Pancreas (tissue), 10 donors: ENCODE measurements at places on chromosomes 13 and 19. TPM values are rescaled to one million over a fixed set of nuclear protein-coding genes. Genes with fewer than 3 reads are reported as not detected.
A peak's percentile ranks its signal among the peaks of the same experiment; 100 is the strongest.

- no peak for DNase-seq
Observed at GRCh38 chr13:42728507-42729180, 52.7 kb upstream of the FAM216B start.

DNA sequence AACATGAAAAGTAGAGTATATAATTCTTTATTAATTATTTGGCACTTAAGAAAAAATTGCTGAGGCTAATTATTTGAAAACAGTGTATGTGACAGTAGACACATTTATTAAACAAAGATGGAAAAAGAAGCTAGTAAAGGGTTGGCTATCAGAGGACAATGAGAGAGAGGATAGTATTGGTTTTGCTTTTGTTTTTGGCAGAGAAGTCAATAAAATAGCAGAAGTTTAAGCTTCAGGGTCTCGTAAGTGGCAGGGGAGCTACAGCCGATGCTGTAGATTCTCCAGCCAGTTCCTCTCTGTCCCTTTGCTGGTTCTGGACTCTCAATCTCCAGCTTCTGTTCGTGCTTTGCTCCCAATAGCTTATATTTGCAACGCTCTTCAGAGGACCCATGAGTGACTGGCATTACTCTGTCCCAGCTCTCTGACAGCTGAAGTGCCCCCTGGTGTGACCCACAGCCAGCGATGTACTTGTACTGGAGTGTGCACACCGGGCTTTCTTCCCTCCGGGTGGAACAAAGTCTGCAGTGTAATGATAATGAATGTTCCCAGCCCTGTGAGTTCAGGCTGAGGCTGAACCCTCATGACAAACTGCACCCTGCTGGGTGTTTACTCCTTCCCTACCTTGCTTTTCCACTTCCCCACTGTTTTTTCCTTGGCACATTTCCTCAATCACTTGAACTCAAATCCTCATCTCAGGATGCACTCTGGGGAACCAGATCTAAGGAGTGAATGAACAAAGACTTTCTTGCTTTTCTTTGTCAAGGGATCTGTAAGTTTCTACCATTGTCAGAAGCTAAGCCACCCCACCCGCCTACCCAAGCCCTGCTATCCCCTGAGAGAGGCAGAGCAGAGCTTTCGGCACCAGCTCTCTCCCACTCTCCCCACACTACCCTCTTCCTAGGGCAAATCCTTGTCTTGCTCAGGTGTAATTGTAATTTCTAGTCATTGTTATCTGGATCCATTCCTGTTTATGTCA, 254.8 kb downstream of the LHFPL6 start:
- DNase-seq: no peak

GRCh38 chr13:20349564-20350381, 117.7 kb upstream of the GJB6 start:
- DNase-seq: no peak

GRCh38 chr13:50629966-50630365, 213.5 kb downstream of the DLEU7 start:
- DNase-seq: no peak

DNA sequence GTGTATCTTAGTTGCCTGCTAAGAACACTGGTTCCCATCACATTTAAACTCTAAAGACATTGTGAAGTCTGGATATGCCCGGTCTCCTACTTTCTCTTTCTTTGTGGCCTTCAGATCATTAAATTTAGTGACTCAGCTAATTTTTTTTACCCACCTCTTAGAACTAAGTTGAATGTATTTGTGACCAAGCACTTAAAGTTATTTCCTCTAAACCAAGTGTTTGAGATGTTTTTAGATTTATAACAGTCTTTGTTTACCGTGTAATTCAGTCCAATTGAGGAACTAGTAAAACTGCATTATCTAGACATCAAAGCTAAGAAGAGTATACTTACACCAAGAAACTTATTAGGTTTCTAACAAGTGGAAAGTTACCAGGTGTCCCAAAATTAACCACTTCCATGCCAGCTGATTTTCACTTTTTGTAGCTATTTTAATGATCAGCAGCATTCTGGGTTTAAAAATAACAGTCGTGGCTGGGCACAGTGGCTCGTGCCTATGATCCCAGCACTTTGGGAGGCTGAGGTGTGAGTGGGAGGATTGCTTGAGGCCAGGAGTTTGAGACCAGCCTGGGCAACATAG, 53.1 kb downstream of the ARHGAP35 start:
- DNase-seq: no peak

LHB gene
- total RNA-seq: 5.0 TPM

DNA sequence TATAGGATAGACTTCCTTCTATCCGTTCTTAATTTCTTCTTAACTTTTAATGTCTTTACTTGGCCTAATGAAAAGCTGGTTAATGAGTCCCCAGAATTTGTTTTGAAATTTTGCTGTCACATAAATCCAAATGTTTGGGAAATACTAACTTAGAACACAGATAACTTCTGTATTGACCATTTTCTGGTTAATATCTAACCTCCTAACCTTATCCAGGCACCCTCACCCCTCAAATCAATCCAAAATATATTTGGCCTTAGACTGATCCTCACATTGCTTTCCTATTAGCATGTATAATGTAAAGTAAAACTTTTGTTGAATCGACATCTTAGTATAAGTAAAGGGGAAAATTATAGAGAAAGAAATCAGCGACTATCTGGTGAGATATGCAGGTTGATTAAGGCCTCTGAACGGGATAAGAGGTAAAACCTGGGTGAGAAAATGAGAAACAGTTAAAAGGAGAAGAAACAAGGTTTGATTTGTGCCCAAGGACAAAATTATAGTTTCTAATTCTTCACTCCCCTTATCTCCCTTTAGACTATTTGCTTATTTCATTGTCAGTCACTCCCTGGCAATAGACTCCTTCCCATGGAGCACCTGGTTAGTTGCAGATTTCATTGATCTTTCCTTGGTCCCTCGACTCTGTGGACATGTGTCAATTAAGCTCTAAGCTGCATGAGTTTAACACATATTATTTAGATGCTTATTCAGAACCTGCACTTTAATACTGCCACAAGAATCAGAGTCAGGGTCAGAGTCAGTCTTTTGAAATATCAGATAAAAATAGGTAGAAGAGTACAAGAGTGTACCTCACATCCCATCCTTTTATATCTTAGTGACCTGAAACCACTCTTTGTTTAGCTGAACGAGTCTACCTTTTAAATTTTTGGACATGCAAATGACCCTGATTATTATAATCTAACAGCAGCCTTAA, 119.2 kb upstream of the MLNR start:
- DNase-seq: no peak

- DNase-seq: no peak
Observed at GRCh38 chr19:18308051-18308947, 14.6 kb downstream of the LSM4 start.

DNA sequence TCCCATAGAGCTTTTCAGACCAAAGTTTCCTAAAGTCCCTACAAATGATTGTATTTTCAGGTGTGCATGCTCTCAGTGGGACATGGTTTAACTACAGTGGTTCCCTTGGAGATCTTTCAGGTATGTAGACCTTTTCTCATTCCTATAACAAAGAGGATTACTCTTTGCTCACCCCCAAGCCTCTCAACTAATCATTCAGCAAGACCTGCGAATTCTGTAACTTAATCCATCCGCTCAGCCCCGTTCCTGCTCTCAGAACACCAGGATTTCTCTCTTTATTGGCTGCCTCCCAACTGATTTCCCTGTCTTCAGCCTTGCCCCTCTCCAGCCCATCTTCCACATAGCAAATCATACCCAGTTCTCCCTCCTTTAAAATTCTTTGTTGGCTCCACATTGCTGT, 253.6 kb downstream of the MTUS2 start:
- DNase-seq: no peak

GRCh38 chr19:748274-748598, 2.7 kb upstream of the MISP start:
- no peak for DNase-seq

- no peak for DNase-seq
Observed at GRCh38 chr13:51065372-51066090, 45.5 kb downstream of the C13orf42 start.

BCAM gene
- 39.4 TPM for total RNA-seq

- DNase-seq: no peak
Observed at GRCh38 chr19:4583961-4584669, 24.6 kb upstream of the SEMA6B start.

GRCh38 chr19:33376423-33376822, 2.9 kb downstream of the CEBPG start:
- no peak for DNase-seq

DNA sequence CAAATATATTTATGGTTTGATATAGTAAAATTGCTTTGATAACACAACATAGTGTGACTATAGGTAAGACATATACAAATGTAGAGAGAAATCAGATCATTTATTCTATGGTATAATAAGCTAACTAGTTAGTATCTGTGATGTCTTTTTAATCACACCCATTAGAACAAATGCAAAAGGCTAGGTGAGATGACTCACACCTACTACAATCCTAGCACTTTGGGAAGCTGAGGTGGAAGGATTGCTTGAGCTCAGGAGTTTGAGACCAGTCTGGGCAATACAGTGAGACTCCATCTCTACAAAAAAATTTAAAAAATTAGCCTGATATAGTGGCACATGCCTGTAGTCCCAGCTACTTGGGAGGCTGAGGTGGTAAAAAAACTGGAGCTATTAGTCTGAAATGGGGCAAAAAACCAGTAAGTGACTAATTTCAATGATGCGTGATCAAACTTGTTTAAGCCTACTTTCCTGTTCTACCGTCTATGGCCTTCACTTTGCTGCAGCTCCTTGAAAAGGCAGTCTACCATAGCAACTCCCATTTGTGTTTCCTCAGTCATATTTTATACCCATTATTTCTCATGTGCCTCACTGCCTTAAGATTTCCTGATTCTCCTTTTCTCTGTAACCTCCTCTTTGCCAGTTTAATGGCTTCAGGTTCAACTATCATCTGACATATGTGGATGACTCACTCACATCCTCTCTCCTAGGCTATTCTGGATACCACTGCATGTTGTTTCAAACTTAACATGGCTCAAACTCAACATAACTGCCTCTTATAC, 12.5 kb downstream of the ALG5 start:
- no peak for DNase-seq

IER2 gene
- total RNA-seq: 39.5 TPM

DNA sequence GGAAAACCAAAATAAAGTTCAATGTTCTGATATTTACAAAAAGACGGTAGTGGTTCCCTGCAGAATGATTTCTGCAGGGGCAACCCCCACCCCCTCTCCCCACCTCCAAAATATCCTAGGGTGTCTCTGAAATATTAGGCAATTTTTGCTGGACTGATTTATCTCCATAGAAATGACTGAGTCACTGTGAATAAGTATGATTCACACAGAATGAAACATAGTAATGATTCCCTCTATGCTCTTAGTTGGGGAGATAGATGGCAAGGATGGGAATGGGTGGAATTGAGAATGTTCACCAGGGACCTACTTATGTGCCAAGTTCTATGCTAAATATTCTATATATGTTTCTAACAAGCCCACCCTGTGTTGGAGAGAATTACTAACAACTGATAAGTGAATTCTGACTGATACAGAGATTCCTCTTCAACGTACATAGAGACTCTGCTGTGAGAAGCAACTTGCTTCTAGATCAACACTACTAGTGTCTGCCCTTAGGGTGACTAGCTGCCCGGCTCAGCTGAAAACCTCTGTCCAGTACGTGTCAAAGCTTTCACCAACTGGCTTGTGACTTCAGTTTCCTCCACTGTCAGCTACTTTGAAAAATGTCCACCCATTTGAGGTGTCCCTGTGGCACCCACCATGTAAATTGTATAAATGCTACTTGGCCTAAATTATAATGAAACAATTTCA, 38.4 kb upstream of the RAP2A start:
- no peak for DNase-seq

- no peak for DNase-seq
Observed at GRCh38 chr13:43057653-43058317, 34.4 kb downstream of the DNAJC15 start.

GRCh38 chr19:56367829-56368711, 25.3 kb downstream of the ZNF582 start:
- DNase-seq: peak; percentile 87

DNA sequence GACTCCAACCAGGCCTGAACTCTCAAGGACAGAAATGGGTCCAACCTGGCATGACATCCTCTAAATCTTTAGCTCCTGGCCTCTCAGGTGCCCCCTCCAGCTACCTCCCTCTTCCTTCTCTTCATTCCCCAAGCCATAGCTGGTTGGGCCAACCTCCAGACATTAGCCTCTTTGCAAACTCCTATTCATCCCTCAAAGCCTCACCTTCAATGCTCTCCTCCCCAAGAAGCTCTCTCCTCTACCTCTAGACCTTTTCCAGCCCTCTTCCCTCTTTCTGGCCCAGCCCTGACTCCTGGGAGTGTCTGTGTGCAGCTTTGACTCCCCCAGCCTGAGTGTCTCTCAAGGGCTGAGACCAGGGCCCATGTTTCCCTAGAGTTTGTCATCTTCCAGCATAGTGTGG, 5.3 kb upstream of the HOMER3 start:
- no peak for DNase-seq

PLPPR3 gene
- not detected for total RNA-seq

DNA sequence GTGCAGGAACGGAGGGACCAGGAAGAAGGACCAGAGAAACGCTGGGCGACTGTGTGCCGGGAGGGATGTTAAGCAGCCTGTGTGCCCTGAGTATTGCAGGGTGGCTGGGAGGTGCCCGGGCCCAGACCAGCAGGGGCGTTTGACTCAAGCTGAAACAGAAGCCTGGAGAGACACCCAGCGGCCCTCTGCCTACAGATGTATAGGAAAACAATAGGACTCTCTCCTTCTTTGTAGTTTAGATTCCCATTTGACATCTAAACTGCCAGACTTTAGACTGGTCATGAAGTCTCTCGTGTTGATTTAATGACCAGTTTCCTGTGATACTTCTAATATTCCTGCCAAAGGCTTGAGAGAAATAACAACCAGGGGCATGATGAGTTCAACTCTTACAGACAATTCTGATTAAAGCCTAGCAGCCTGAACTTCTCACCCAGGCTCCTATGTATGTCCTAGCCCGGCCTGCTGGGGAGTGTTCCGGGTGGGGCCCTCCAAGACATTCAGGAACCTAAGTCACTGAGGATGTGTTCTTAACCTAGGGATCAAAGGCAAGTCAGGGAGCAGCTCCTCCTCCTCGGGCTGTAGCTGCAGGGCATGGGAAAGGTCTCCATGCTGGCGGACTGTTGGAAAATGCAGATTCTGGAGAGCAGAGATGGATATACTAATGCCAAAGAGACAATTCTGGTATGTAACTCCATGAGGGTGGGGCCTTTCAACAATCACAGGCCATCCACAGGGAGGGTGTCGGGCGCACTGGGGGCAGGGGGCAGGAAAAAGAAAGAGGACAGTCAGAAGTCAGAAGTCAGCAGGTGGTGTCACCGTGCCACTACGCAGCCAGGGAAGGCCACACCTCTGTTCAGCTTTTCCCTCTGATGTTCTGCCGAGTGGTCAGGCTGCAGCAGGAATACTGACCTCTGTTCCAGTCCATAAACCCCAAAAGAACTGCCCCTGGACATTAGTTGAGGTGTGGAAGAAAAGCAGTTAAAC, 131.8 kb downstream of the STARD13 start:
- DNase-seq: no peak

DNA sequence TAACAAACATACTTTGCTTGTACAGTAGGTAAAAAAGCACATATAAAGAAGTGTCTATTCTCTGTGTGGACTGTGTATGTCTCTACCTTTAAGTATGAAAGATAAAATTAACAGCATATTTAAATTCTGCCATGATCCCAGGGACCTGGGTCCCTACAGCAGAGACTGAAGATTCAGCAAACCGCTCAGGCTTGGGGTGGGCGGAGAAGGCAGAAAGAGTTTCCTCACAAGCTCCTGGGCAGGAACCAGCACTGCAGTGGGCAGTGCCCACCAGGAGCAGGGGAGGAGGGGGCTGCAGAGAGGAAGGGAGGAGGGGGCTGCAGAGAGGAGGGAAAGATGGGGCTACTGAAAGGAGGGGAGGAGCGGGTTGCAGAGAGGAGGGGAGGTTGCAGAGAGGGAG, 44.6 kb upstream of the GRTP1 start:
- peak; percentile 9 for DNase-seq

GRCh38 chr19:3403489-3404323, 37.3 kb downstream of the NFIC start:
- DNase-seq: peak; percentile 97

CGB2 gene
- not detected for total RNA-seq
